Activated T-helper 1 cell treated with Interleukin-2 at 50 U/mL for 16 hours (primary cell): ENCODE measurements at places on chromosomes 2 and 18.

DNA sequence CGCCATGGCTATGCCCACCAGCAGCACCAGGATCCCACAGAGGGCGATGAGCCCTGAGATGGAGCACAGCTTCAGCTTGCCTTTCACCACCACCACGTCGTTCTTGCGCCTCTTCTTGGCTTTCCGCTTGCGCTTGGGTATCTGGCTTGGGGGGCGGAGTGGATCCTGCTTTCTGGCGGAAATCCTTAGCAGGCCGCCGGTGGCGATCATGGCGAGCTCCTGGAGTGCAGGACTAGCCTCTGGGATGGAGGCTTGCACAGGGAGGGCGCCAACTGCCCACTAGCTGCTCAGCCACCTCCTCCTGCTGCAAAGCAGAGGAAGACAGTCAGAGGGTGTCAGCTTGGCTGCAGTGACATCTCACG is 3.5 kb downstream of the TMEM200C start:
- DNase-seq, result no peak

DNA sequence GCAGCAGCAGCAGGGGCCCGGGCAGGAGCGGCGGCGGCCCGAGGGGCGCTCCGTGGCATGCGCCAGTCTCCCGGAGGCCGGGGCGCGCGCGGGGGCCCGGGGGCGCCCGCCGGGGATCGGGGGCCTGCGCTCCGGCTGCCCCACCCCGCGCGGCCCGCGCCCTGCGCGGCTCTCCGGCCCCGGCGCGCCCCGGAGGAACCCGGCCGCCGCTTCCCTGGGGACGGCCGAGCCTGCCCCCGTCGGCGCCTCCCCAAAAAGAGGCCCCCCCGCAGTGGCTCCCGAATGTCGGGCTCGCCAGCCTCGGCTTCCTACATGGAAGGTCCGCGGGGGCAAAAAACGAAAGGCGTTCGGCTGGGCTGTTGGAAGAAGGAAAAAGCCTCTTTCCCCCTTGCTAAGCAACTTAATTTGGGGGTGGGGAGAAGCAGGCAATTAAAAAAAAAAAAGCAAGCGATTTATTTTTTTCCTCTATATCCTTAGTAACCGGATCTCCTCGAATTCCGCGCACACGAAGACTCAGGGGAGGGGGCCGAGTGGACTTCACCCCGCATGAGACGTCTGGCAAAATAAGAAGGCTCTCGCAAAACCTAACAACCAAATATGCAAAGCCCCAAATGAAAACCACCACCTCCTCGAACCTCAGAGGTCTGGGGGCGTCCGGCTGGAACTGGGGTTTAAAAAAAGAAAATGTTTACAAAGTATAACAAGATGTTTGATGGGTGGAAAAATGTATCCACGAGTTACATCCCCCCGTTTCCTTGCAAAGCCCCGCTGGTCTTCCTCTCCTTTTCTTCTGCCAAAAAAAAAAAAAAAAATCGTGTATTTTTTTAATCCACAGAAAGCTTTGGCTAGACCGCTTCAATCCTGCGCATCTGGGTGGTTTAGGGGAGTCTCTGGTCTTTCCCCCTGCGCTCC is at the start of gene SMAD7:
TSS of gene SMAD7 (minus strand) at position 430 of the 912 bp plus-strand sequence. CDS start 541 bp downstream, outside the sequence.
- no peak for DNase-seq

GRCh38 chr2:18519914-18520450 is 40.5 kb downstream of the RDH14 start:
- no peak for DNase-seq

- no peak for DNase-seq
These were observed 90.3 kb upstream of the ST3GAL5 start for GRCh38 chr2:85978883-85979780.

GRCh38 chr2:204170411-204170810 is 233.8 kb downstream of the ICOS start:
- DNase-seq, result no peak

GRCh38 chr2:89819809-89820208 is 1128.3 kb downstream of the RPIA start:
- DNase-seq, result no peak

DNA sequence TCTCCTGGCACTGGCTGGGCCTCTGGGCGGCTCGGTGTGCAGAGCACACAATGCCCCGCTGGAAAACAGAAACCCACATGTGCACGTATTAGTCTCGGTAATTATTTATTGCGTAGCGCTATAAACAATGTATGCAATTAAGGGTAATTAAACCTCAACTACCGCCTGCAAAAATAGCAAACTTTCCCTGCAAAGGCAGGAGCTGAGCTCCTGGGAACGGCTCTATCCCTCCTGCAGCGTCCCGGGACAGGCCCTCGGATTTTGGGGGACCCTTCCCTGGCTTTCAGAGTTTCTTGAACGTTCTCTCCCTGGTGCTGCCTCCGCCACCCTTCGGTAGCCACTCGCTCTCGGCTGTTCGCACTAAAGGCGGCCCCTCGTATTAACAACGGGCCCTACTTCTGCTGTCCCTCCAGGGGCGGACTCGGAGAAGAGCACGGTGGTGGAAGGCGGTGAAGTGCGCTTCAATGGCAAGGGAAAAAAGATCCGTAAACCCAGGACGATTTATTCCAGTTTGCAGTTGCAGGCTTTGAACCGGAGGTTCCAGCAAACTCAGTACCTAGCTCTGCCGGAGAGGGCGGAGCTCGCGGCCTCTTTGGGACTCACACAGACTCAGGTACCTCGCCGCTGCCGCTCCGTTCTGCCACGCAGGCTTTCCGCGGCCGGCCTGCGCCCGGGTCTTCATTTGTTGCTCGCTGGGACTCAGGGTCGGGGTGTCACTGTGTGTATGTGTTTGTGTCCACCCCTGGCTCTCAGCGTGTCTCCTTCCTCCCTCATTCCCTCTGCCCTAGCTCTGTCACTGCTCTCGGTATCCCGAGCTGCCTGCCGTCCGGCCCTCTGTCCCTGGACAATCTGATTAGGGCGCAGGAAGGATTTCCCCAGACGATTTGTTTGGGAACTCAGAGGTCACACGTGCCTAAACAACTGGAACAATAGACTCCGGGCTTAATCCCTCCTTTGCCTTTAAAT is 1.2 kb downstream of the DLX1 start:
- DNase-seq, result no peak

- no peak for DNase-seq
These were observed 164.0 kb downstream of the DTNA start for GRCh38 chr18:34873986-34874580.

DNA sequence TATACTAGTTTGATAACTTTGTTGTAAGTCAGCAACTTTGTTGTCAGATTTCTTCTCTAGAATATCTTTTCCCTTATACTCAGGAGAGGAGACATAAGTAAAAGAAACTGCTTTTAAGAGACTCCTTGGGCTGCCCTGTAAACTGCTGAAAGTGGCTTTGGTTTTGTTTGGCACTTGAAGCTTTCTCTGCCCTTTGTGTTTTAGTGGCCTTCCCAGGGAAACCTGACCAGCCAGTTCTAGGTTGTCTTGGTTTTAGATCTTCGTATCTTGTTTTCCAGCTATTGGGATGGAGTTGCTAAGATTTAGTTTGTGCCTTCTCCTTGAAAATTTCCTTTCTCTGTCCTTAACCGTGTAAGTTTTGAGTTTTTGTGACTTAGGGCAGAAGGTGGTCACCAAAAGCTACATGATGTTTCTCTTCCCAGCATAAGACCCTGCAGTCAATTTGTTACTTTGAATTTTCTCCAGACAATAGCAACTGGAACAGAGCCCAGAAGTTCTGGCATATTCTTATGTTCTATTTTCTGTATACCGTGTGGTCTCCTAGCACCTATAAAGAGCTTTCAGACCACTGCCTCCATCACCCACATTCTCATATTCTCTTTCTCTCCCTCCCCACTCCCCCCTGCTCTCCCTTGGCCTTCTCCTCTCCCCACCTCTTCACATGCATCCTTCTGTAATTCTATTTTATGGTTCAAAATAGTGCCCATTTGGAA is 81.1 kb downstream of the BOLA3 start:
- no peak for DNase-seq

- no peak for DNase-seq
These were observed 198.6 kb downstream of the RNF152 start for GRCh38 chr18:61694236-61694635.

GRCh38 chr2:7819850-7820249 is 862.0 kb upstream of the ID2 start:
- DNase-seq, result no peak

DNA sequence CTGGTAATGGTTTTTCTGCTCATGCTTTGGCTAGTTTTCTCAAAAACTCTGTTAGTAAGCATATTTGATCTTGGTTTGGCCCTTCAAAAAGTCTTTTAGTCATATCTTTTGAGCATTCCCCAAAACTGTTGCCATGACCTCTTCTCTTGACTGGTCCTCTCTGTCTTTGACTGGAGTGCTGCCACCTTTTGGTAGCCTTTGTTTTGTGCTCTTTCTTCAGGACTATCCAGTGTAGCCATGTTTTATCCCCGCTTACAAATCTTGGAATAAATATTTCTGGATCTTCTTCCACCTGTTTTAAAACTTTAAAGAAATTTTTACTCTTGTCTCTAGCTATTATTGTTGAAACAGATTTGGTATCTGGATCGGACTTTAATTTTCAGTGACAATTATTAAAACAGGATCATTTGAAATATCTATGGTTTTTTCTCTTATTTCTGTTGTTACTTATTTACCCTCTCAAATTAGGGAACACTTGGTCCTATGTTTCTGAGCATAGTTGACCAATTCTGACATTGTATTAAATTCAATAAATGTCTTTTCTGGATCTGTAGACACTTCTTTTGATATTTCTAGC is 965 bp upstream of the ELOA2 start:
- no peak for DNase-seq

- no peak for DNase-seq
These were observed 401.0 kb upstream of the UBE2E3 start for GRCh38 chr2:180579388-180579787.

DNA sequence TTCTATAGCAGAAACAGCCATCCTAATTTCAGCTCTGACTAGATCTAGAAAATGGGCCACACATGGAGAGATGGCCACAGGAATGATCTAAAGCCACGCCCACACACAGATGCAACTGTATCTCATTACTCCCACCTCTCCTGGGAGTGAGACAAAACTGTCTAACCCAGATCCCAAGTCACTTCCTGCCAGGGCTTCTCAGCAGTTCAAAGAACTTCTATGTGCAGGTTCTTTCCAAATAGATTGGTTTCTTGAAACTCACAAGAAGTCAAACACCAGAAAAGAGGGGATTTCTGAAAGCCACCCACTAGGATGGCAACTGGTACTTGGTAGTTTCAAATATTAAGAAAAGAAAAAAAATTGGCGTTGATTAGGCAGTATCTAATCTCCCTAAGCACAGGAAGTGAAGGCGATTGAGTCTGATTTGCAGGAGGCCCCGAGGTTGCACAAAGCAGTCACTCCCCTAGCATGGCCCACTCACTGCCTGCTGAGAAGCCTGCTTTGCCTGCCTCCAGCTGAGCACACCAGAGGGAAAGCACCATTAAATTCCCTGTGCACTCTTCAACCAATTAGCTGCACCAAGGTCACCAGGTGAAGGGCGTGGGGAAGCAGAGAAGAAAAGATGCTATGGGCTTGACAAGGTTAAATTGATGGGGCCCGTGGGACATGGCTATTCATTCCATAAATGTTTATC is 51.1 kb downstream of the PAPOLG start:
- DNase-seq, result peak; percentile 7

DNA sequence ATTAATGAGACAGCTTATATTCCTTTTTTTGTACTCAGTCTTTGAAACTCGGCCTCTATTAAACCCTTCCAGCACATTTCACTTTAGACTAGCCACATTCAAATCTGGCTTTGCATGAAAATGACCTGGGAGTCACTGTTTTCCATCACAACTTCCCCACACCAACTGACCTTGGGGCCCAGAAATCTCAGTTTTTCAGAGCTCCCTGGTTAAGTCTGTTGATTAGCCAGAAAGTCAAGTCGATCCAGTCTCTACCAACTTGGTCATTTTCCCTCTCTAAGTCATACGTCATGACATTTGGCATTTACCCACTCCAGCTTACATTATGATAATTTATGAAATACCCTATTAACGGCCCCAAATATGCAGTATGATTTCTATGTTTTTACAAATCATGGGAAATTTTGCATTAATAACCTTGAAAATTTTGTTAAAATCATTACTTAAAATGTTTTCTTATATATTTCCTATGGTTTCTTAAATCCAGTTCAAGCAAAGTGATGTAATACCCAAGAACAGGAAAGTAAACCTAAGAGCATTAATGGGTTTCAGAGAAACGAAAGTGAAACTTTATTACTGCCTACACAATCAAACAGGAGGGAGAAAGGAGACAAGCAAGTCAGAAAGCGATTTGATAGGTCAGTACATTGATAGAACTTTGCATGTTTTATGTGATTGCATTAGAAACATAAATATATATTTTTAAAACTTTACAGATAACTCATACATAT is 77.1 kb downstream of the SPATS2L start:
- DNase-seq, result no peak

DNA sequence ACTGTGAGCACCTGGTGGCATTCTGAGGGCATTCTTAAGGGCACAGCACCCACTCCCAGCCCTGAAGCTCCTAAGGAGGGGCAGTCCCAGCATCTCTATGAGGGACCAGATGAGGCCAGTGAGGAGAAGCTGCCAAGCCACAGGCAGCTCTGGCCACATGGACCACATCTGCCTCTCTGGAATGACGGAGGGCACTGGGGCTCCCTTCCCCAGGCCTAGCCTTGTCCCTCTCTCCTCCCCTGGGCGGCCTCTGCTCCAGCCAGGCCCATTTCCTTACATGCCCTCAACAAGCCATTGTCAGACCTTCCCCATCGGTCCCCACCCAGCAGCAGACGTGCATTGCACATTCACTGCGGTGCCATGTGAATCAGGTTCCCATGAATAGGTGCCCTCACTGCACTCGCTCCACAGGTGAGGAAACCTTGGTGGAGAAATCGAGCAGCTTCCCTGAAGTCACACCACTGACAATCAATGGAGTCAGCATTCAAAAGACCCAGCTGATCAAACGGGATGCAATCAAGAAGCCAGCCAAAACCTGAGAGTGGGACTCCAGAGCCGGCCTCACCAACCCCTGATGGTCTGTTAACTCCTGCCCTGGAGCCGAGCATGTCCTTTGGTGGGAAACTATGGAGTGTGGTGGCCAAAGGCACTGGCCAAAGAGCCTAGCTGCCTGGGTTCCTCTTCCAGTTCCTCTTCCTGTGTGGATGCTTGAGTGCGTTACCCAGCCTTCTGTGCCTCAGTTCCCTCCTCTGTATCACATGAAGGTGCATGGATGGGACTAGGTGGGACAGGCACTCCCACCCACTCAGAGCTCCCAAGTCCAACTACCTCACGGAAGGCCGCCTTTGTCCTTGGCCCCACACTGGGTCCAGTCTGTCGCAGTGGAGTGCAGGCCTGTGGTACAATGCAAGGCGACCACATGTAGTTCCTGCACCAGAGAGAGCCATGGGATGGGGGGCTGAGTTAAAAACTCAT is 147.3 kb downstream of the ZFP36L2 start:
- no peak for DNase-seq

- peak; percentile 70 for DNase-seq
These were observed 472 bp downstream of the CNOT11 start for GRCh38 chr2:101253013-101253702.
